ENCODE measurements at places on chromosomes 5 and 9.

DNA sequence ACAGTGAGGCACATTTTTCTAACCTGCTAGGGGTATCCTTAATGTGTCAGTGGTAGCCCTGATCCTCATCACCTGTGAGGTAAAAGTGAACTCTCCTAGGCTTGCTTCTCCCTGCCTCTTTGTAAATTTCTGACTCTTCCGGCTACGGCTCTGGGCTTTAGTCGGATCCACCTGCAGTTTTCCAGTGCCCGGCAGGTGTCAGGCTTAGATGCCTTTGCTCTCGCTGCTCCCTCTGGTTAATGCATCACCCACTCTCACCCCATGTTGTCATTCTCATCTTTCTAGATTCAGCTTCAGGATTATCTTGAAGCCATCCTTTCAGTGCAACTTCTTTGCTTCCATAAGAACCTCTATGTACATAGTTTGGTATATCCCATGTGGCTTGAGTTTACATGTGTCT lies 3.6 kb downstream of the CEP78 start:
- DNase-seq = no peak

DNA sequence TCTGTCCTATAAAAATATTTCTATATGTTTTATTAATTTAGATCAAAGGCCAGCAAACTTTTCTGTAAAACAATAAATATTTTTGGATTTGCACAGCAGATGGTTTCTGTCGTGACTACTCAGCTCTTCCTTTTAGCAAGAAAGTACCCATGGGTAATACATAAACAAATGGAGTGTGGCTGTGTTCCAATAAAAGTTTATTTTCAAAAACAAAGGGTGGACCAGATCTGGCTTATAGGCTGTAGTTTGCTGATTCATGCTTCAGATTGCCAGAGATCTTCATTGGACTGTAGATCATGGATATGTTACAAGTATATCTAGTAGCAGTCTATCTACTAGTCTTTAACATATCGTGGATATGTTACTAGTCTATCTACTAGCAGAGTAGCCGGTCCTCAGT lies 590.5 kb downstream of the CSNK1G3 start:
- DNase-seq = no peak

DNA sequence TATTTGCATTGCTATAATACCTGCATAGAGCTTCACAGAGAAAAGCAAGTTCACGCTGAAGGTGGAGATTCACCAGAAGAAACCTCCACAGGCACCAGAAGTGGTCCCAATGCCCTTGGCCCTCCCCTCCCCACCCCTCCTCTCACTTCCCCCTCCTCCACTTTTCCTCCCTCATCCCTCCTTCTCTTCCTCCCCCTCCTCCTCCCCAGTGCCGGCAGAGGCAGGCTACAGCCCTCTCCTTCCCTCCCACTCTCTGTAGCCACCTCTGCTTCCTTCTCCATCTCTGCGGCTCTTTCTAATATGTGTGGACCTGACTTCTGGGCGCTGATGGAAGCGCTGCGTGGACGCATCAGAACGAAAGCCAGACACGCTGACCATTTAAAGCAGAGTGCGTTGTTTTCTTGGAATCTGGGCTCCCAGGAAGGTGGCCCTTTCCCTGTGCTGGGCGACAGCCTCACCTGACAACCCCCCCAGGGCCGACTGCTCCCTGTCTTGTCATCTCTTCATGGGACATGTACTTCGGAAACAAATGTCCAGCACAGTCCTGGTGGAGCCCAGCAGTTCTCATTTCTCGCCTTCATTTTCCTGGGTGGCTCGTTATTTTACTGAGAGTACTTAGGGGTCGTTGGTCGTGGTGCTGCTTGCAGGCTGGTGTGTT lies 29.5 kb downstream of the NDUFS6 start:
- no peak for DNase-seq

DNA sequence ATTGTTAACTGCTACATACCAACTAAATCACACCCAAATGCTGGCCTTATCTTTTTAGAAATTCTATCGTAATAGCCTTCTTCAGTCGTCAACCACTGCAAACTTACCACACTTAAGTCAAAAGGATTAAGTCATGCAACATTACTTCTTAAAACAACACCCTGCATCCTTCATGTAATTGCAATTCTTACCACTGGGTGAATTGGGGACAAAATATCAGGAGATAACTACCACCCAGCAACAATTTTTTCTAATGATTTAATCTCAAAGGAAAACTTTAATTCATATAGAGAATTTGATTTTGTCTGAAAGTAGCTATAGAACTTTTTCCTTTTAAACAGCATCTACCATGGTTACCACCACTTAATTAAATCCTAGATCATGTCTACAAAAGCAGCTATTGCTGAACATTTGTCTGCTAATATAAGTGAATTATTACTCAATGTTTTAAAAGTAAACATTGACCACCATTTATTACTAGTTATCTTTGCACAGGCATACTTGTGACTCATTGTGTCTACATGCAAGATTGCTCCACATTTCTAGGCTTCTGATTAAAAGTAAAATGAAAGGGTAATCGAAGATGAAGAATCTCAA lies 10.5 kb downstream of the MLLT3 start:
- no peak for DNase-seq

GRCh38 chr5:12659686-12660085 lies 755.4 kb upstream of the CTNND2 start:
- DNase-seq = peak; percentile 23

DNA sequence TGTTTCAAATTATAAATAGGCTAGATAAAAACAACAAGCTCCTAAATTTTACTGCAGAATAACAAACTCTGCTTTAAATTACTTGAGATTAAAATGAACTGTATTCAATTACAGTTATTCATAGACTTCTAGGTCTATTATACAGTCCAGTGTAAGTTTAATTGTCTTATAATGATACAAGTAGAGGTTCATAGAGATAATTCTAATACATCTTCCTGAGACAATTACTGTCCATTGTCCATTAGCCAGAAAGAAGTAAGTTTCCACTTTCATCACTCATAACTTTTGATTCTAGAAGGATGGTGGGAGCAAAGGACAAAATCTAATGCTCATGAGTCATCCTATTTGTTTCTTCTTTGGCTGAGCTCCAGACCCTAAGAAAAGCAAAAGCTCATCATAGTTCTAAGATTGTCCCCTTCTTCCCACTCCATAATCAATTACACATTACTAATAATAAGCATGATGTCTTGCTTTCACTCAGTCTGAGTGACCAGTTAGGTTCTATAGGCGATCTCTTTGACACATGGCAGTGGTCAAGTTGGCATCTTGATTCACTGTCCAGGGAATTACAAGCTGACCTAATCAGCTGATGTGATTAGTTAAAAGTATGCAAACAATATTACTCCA lies 502.5 kb upstream of the IZUMO3 start:
- no peak for DNase-seq

DNA sequence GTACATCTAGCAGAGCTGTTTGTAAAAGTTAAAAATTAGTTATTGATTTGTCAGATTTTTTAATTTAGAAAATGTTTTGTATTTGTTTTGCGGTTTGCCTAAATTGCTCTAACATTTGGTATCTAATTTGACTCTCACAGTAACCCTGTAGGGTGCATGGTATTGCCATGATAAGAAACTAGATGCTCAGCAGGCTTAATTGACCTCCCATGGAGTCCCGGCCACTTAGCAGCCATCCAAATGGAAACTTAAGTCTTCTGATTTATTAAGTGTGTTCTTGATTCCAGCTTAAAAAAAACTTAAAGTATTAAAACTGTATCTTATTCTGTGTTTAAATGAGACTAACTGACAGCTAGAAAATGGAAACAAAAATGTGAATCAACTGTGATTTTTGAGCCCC lies 54.5 kb downstream of the CAST start:
- DNase-seq = no peak

GRCh38 chr5:171644536-171644935 lies 141.1 kb upstream of the SMIM23 start:
- no peak for DNase-seq

DNA sequence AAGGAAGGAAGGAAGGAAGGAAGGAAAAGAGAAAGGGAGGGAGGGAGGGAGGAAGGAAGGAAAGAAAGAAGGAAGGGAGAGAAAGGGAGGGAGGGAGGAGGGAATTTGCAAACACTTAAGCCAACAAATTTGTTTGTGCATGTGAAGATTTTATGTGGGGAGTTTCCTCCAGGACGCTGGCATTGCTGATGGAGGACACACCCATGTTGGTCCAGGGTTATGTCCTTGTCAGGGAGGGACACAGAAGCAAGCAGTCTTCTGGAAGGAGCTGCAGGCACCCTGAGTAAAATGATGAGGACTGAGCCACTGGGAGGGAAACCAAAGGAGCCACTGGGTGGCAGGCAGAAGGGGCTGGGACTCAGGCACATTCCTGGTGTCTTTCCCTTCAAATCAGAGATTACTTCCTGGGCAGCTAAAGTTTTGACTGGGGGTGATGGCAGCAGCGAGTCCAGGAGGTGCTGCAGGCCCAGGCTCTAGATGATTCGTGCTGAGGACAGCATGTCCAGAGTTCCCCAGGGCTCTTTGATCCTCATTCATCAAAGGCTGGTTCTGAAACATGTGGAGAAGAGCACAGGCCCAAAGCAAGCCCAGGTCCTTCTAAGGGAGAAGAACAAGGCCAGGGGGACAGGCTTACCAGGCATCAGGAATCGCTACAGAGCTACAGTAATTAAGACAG lies 109.2 kb downstream of the PAX5 start:
- no peak for DNase-seq

- no peak for DNase-seq
Observed at GRCh38 chr9:14157191-14157590, 156.8 kb downstream of the NFIB start.

GRCh38 chr9:133682818-133683585 lies 46.8 kb downstream of the DBH start:
- no peak for DNase-seq

DNA sequence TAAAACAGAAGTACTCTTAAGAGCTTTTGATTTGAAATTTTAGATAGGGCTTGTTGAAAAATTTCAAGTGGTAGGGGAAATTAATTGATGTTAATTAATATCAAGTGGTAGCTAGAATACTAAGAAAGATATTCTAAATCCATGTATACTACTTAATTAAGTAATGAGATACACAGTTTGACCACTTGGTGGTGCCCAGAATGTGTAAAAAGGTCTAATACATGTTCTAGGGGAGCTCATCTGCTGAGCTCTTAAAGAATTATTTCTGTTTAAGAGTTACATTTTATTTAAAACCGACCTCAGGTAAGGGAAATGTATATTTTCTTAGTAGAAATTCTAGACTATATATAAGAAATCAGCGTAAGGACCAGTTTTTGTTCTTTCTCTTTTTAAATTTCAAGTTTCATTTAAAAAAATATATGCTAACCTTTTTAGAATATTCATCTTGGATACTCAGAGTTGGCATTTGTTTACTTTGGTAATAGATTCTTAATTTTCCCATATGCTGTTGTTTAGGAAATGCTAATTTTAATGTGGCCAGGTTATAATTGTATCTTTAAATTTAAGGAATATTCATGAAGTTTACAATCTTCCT lies 61.5 kb downstream of the LNPEP start:
- no peak for DNase-seq

DNA sequence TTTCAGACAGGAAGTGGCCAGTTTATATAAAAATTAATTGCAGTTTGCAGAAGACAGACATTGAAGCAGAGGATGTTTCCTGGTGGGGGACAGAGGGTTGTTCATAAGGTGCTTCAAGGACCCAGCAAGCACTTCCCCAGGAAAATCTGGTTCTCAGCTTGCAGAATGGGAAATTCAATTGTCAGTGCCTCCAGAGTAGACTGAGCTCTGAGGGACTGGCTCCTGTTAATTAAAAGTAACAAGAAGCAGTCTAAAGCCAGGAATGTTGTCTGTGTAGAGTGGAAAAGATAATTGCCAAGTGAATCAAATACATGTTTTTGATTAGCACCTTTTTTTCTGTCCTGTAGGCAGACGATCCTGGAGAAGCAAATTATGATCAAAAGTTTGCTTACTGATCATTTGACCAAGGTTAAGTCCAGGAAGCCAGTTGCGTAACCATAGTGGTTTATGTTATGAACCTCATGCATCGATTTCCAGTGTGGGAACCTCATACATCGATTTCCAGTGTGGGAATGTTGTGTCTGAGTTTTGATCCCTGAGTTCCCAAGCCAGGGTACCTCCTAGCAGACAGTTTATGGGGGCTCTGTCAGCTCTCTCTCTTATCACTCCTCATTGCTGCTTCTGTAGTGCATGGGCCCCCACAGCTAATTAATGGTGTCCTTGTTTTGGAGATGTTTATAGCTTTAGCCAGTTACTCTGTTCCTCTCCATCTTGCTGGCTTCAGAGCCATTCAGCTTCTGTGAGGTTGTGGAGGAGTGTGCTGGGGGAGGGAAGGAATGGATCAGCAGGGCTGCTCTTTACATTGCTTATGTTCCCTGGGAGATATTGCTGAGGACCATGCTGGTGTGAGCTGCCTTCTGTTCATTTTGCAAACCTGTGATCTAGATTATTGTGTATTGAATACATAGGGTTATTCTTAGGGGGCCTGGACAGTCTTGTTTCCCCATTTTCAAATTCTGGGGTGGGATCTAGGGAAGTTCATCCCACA lies 17.1 kb downstream of the MSANTD3 start:
- DNase-seq = no peak

DNA sequence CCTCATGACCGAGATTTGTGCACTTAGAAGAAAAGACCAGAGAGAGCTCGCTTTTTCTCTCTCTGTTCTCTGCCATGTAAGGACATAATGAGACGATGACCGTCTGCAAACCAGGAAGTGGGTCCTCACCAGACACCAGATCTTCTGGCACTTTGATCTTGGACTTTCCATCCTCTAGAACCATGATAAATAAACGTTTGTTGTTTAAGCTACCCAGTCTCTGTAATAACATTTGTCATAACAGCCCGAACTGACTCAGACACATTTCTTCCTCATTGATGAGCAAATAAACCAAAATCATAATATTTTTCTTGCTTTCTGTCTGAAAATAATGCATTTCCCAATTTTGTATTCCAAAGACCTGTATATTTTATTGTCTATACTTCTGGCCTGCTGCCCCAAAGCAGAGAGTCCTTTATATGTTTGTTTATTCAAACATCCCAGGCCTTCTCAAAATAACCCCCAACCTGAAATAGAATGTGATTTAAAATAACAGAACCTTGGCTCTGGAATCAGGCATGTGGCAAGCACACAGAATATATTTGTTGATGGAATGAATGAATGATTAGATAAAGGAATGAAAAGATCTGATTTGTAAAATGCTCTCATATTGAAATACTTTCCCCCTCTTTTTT lies 396.5 kb downstream of the ADGRV1 start:
- no peak for DNase-seq

GRCh38 chr9:115591584-115591984 lies 473.6 kb upstream of the TNC start:
- peak; percentile 38 for DNase-seq

DNA sequence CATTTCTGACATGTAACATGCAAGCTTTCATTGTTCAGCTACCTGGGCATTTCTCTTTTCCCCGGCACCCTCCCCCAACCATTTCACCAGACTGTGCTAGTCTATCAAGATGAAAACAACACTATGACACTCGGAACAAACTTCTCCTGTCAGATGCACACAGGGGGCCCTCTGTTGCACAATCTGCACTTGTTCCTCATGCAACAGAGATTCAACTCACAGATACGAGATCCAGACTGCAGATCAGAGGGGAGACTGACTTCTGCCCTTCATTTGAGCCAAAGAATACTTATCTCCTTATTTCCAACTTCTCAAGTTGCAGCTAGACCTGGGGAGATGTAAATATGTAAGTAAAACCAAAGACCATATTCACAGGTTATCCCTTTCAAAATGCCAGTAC lies 15.7 kb upstream of the FST start:
- no peak for DNase-seq

- no peak for DNase-seq
Observed at GRCh38 chr9:94150890-94151650, 66.8 kb downstream of the PTPDC1 start.

- DNase-seq = no peak
Observed at GRCh38 chr5:89228355-89228754, 345.4 kb upstream of the MEF2C start.
